ENCODE measurements at places on chromosomes 12 and 14.

GRCh38 chr14:51462182-51462581, 189.5 kb upstream of the FRMD6 start:
- no peak for DNase-seq

GRCh38 chr14:53190938-53191337, 37.8 kb upstream of the DDHD1 start:
- peak; percentile 59 for DNase-seq

GRCh38 chr12:69712826-69713225, 13.7 kb upstream of the BEST3 start:
- DNase-seq, result no peak

- DNase-seq, result no peak
These were observed 59.2 kb downstream of the CCNK start for GRCh38 chr14:99540196-99541032.

- DNase-seq, result no peak
These were observed 65.1 kb downstream of the MVK start for GRCh38 chr12:109638735-109639134.

GRCh38 chr14:103103461-103104388, 9.2 kb downstream of the EXOC3L4 start:
- no peak for DNase-seq

DNA sequence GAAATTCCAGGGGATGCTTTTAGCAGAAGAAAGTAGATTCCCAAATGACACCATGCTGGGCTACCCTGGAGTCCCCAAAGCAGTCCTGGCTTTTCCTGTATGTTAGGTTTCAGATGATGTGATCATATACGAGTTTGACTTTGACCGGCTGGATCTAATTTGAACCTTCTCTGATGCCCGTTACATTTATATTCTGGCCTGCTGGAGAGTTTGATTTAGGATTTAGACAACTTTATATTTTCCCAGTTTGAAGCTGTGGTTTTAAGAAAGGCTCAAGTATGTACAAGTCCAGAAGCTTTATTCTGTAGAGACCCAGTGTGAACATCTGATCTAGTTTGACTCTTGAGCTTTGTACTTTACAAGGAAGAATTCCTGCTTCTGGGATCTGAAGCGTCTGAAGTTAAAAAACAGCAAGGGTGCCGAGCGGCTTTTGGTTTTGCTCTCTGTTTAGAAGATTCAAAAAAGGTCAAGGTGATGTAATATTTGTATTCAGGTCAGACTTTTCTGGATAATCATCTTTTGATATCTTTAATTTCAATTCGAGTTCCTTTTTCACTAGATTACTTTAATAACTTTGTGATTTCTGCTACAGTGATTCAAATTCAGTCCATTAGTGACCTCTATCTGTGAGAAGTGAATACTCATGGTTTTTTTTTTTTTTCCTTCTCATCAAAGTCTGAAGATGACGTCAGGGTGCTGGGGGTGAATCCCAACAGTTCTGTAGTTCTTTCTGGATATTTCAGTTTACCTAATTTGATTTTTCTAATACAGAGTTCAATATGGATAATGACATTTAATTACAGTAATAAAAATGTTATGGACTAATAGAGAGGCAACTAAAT, 6.3 kb downstream of the FLRT2 start:
- DNase-seq, result no peak

DNA sequence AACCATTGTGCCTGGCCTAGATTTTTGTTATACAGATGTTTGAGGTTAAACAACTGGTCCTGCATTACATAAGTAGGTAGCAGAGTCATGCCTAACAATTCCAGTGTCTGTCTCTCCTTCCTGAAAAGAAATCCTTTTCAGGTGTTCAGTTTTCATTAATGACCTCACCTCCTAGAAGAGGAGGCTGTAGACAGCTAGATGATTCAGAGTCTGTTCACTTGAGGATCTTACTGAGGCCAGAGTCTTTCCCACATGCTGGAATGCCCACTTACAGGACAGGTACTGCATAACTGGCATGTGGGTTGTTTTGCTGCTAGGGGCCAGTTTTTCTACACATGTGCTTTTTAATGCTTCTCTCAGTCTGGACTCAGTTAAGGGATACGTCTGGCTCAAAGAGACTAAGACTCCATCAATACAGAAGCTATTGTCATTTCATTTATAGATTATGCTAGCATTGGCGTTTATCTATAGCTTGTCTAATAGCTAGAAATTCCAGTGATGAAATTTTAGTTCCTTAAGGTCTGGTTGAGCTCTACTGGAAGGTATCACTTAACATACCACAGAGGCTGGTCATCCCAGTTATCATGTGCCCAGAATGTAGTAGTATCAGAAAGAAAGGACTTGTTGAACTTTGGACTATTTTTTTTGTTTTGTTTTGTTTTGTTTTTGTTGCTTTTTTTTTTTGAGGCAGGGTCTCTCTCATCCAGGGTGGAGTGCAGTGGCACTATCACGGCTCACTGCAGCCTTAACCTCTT, 206.4 kb downstream of the ERC1 start:
- no peak for DNase-seq

DNA sequence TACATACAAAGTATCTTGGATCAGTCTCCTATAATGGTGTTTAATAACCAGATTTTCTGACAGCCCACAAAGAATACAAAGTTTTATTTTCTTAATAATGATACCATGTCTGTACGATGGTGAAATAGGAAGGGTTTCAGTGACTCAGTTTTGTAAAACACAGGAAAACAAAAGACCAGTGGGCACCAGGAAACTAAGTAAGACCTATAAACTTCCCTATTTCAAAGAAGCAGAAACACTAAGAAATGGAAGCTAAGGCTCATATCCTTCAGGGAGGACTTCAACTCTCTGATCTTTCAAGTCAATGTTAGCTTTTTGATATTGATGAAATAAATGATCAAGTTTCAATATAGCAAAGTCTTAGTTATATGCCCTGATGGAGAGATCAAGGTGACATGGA, 196.0 kb downstream of the DUSP6 start:
- DNase-seq, result no peak

GRCh38 chr14:92398888-92399636, 76.1 kb downstream of the SLC24A4 start:
- no peak for DNase-seq

- no peak for DNase-seq
These were observed 25.1 kb downstream of the NCOR2 start for GRCh38 chr12:124542021-124542949.

- no peak for DNase-seq
These were observed 312.9 kb downstream of the ITPR2 start for GRCh38 chr12:26520109-26520508.

- no peak for DNase-seq
These were observed 100.7 kb downstream of the SCARB1 start for GRCh38 chr12:124762791-124763593.

DNA sequence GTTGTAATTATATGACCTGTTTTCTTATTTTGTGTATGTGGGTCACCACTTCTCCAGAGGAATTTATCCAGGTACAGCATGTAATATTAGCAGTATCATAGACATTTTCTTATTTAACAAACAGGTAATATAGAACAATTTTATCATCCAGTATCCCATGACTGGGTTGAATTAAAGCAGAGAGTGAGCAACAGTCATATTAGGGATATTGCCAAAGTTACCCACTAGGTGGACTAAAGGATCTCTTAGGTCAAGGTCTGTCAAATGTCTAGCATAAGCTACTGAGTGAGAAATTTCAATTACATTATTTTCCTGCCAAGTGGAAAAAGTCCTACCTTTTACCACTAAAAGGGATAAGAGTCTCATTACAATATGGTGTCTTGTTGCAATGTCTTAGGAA, 62.1 kb upstream of the TRIM9 start:
- no peak for DNase-seq

DNA sequence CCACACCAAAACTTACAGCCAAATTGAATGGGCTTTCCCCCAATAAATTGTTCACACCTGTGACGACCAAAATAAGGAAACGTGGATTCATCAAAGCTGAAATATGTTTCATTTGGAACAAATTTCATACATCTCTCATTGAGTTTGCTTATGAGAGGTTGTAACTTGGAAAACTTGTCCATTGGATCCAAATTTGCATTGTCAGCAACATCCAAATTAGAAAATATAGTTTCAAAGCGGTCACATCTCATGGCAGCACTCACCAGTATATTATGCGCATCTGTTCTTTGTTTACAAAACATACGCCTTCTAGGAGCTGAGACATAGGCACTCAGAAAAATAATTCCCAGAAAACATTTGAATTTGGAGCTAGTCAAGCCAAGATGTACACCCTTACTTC, 1028.2 kb upstream of the USP15 start:
- DNase-seq, result no peak

DNA sequence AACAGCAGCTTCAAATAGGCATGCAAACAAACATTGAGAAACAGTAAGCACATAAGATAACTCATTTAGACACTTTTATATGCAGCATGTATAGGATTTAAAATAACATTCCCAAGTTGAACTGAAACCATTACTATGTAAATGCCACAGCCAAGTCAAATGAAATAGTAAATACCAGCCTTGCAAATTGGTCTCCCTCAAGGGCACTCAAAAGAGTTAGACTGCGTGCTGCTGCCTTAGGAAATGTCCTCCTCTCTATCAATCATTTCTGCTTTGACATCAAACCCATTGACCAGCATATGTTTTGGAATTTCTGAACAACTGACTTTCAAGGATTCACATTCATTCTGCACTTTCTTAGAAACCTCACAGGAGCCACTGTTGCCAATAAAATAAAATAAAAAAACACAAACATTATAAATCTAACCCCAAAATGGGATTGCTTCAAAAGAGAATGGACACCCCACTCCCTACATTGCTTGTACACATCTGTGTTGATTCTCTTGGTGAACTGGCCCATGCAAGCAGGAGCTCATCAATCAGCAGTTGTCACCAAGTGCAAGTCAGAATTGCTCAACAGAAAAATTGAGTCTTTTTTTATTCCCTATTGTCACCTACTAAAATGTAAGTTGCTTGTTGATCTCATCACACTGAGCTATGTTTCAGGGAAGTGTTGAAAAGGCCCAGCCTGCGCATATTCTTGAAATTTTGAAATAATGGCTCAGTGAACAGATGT, 256.2 kb downstream of the DAD1 start:
- DNase-seq, result no peak

- no peak for DNase-seq
These were observed 242.2 kb upstream of the OR4E1 start for GRCh38 chr14:21915826-21916225.

GRCh38 chr12:99824900-99825542, 159.7 kb downstream of the ANKS1B start:
- DNase-seq, result no peak

GRCh38 chr12:13061377-13061776, 17.2 kb downstream of the FAM234B start:
- no peak for DNase-seq

DNA sequence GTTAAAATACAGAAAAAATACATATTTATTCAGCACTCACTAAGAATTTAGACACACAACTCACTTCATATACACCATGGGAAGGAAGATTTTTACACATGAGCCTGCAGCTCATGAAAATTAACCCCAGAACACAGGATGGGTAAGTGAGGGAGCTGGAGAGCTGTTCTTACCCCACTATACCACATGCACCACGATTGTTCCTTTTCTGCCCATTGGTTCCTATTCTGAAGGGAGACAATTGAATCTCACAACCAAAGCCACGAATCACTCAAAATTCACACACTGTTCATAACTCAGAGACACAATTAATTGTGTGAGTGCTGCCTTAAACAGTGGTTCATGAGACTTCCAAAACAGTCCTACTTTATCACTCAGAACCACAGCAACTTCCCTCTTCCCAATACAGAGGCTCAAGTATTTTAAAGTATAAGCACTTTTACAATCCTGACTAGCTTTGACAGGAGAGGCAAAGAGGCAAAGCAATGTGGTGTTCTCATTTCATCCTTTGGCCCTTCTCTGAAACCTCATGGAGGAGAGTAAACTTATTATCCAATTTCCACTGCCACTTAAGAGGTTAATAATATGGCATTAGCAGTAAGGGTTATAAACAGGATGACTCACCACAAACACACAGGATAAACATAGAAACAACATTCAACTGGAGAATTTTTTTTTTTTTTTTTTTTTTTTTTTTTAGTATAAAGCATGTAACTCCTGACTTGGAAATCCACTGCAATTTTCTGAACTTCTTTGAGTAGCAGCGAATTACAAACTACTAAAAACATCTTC, 59.5 kb downstream of the ITPR2 start:
- no peak for DNase-seq

DNA sequence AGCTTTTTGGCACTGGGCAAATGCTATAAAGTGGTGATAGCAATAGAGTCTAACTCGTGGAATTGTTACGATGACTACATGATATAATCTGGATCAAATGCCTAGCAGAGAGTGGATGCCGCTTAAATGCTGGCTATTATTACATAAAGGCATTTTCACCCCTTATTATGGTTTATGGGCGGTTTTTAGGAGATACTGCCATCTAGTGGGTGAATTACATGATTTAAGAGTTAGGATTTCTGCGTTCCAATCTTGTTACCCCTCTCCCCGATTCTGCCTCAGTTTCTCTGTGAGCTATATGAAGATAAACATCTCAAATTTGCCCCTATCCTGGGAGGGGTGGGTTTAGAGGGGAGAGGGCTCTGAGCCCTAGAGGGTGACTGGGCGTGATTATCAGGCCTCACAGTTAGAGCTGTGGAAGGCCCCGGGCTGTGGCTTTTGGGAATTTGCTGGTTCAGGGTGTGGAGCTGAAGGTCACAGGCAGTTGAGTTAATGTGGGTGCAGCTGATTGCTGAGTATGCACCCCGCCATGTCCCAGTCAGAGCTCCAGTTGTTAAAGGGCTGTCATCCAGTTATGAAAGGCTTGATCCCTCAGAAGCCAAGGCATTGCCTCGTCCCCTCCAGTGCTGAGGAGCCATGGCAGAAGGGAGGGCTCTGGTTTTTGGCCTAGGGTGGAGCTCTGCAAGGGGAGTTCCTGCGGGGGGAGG, 14.4 kb downstream of the CLSTN3 start:
- DNase-seq, result no peak

- no peak for DNase-seq
These were observed 2.0 kb downstream of the FOXN4 start for GRCh38 chr12:109307051-109307450.

DNA sequence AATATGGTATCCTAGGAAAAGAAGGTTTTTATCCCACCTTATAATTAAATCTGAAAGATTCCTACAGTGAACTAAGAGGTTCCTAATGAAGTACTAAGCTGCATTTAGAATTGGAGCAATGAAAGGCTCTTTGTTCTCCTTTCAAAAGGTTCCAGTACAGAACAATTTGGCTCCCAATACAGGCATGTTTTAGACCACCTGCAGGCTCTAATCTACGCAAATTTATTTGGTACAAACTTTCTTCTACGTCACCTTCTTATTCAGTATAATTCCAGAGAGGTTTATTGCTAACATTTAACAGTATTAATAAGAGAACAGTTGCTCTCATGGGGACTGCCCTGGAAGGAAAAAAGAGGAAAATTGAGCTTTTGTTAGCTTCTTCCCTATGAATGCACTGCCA, 37.6 kb upstream of the SLCO1C1 start:
- DNase-seq, result no peak

- DNase-seq, result no peak
These were observed 259.2 kb upstream of the CRY1 start for GRCh38 chr12:107352347-107353081.

- no peak for DNase-seq
These were observed 95.2 kb upstream of the PRICKLE1 start for GRCh38 chr12:42684802-42685071.

GRCh38 chr12:6641131-6641530, 5.4 kb upstream of the LPAR5 start:
- DNase-seq, result no peak

Measured in stimulated activated CD4-positive, alpha-beta T cell treated with anti-CD3 and anti-CD28 coated beads, Interleukin-12 subunit alpha, Interleukin-12 subunit beta, amount 100 ng/mL, for 24 hours (primary cell).